Gastrocnemius medialis (tissue), 4 donors: ENCODE measurements at places on chromosomes 11 and 22. TPM values are rescaled to one million over a fixed set of nuclear protein-coding genes. Genes with fewer than 3 reads are reported as not detected.

The DERL3 gene
- total RNA-seq, result 1.5 TPM

The USP2 gene
- total RNA-seq, result 31.8 TPM

The PRG3 gene
- total RNA-seq, result not detected

The CDCA5 gene
- total RNA-seq, result 1.00 TPM

The PGR gene
- total RNA-seq, result 1.9 TPM

The MCHR1 gene
- not detected for total RNA-seq

The IFITM10 gene
- total RNA-seq, result 6.5 TPM

The RPS6KA4 gene
- 16.9 TPM for total RNA-seq

The DMC1 gene
- not detected for total RNA-seq

The PHOX2A gene
- total RNA-seq, result not detected

The TMEM151A gene
- total RNA-seq, result not detected

The IRAG1 gene
- total RNA-seq, result 1.6 TPM

The SCGB1C1 gene
- total RNA-seq, result not detected

The ATP5MG gene
- 90.6 TPM for total RNA-seq

The PNPLA3 gene
- 1.4 TPM for total RNA-seq

The OR51S1 gene
- not detected for total RNA-seq

The GGT5 gene
- 29.9 TPM for total RNA-seq

The EFCAB6 gene
- 0.49 TPM for total RNA-seq
